ENCODE measurements at places on chromosomes 6 and 20.

DNA sequence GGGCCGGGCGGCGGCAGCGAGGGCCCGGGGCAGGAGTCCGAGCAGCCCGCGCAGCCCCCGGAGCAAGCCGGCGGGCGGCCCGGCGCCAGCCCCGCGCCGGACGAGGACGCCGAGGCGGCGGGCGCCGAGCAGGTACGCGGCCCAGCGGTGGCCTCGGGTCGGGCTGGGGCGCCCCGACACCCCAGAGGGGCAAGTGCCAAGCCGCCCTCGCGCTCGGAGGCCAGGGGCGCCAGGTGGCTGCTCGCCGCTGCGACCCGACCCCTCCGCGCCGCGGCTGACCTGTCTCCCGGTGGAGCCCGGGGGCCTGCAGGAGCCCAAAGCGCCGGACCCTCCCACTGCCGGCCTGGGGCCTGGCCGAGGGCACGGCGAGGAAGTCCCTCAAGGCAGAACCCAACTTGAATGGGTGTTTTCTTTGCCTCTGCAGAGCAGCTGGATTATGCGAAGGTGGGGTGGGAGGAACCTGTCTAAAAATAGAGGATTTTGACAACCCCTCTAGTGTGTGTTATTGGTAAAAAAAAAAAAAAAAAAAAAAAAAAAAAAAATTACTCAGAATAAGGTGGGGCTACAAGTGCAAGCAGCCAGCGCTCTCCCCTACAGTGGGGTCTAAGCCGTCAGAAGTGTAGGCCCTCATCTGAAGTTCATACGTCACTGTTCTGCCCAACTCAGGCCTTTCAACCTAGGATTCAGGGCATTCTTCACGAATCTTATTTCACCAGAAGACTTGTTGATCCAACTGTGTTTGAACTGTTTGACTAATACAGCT is 609 bp downstream of the OGFRL1 start:
- peak; percentile 51 for DNase-seq

DNA sequence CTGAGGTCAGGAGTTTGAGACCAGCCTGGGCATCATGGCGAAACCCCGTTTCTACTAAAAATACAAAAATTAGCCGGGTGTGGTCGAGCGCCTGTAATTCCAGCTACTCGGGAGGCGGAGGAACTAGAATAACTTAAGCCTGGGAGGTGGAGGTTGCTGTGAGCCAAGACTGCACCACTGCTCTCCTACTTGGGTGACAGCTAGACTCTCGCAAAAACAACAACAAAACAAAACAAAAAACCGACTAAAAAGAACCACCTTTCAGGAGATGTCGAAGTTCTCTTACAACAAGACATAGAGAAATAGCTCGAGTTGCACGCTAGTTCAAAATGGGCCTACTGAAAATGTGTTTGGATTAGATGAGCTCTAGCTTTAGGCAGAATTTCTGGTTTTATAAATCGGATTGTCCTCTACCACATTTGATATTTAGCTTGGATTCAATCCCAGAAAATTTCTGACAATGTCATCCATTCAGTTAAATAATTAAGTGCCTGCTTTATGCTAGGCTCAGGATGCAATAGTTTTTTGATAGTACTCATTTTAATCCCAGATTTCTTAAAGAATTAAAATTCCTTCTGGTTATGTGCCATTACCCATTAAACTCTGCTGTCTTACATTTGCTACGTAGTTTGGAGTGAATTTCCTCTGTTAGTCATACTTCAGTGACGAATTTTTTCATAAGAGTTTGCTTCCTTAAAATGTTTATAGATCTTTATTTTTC is 137.5 kb upstream of the SHLD1 start:
- DNase-seq, result no peak

DNA sequence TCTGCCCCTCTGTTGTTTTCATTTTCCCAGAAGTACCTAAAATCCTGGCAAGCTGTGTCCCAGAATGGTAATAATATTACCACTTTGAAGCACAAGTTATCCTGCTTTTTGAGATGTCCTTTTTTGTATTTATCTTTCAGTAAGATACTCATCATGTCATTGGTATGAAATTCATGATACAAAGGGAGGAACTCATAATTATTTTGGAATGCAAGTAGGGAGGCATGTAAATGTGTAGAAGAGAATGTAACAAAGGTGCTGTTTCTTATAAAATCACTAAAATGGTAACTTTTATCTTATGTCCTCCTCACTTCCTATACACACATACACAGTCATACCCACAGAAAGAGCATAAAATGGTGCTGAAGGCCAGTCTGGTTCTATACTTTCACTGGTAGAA is 109.9 kb downstream of the CD2AP start:
- DNase-seq, result no peak

GRCh38 chr6:16409531-16410441 is 171.4 kb downstream of the GMPR start:
- DNase-seq, result peak; percentile 73

GRCh38 chr6:3520281-3521230 is 63.7 kb upstream of the SLC22A23 start:
- no peak for DNase-seq

DNA sequence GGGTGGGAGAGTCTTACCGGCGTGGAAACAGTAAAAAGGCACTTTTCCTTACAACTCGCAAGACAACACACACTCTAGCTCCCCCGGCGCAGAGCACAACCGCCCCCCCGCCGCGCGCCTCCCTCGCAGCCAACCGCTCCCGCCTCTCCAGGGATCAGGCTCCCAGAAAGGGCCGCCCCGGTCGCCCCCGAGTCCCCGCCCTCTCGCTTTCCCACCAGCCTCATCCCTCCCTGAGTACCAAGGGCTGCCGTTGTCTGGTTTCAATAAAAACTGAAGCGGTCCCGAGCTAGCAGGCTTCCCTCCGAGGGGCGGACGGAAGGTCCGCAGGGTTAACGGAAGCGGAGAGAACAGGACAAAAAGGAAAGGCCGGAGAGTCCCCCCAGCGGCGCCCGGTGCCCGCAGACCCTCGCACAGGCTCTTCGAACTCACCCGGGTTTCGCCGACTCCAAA is 804 bp downstream of the ELOVL5 start:
- peak; percentile 83 for DNase-seq

GRCh38 chr20:9514461-9515213 is at the start of gene LAMP5:
LAMP5 (plus strand) TSS chr20:9514590; CDS start chr20:9514853, 263 bp downstream.
- DNase-seq, result peak; percentile 86

DNA sequence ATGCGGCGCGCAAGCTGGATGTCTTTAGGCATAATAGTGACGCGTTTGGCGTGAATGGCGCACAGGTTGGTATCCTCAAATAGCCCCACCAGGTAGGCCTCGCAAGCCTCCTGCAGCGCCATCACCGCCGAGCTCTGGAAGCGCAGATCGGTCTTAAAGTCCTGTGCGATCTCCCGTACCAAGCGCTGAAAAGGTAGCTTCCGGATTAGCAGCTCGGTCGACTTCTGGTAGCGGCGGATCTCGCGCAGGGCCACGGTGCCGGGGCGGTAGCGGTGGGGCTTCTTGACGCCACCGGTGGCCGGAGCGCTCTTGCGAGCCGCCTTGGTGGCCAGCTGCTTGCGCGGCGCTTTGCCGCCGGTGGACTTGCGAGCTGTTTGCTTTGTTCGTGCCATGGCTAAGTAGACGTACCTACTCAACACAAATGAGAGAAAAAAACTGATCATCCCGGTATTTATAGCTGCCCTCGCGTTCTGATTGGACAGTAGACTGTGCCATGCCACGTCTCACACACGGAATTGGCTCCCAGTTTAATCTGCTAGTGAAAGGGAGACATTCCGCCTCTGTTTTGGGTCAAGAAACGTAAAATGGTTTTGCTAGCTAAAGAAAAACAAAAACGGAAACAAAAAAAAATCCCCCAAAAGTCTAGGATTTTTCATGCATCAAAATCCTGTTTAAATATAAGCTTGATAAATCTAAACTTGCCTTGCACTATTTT is 40.1 kb downstream of the OR2B2 start:
- DNase-seq, result peak; percentile 98
